ENCODE measurements at places on chromosomes 12 and 14. TPM values are rescaled to one million over a fixed set of nuclear protein-coding genes. Genes with fewer than 3 reads are reported as not detected.

DNA sequence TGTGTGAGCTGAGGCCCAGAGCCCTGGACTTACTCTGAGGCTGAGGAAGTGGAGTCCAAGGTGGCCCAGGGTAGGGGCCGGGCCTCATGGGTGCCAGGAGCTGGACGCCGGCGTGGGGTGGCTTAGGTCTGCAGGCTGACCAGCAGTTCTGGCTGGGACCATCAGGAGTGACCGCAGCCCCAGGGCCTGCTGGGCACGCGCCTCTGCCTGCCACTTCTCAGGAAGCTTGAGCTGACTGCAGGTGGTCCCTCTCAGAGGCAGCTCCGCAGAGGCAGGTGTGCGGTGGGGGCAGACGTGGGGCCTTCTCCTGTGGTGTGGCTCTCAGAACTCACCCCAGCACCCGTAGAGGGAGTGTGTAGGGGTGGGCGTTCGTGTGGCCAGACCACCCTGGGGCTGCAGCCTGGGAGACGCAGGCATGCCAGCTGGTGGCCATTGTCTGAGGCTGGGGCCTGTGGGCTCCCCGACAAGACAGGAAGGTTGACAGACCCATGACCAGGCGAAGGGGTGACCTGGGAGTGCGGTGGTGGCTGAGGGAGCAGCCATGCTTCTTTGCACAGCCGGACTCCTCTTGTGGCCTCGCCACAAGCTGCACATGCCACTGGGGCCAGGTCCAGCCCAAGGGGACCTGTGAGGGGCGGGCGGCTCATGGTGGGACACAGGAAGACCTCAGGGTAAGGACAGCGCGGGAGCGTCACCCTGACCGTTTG, 40.0 kb upstream of the TEX22 start:
- DNase-seq, result no peak

- no peak for DNase-seq
These were observed 1.2 kb downstream of the PXN start for GRCh38 chr12:120264086-120264903.

DNA sequence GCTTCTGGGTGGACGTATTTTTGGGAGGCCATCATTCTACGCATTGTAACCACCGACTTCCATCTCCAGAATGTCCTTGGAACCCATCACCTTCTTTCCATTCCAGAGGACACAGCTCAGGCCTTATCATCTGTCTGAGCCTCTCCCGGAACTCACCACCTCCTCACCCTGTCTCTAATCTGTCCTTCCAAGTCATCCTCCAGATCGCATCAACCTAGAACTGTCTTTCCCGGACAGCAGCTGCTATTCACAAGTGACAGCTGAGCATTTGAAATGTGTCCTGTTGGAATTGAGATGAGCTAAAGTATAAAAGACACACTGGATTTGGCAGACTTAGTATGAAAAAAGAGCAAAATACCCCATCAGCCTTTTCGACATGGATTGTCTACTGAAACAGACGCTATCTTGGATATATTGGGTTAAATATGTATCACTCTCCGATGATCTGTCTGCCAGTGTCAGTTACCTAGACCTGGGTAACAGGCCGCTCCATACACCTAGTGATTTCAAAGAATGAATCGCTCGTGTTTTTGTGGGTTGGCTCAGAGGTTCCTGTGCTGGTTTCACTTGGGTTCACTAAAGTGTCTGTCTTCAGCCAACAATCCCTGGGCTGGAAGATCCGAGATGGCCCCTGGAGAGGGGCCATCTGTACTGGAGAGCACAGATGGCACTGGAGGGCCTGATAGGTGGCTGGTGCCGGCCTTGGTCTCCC, 104.4 kb upstream of the RFLNA start:
- no peak for DNase-seq

- no peak for DNase-seq
These were observed 751 bp downstream of the GDF11 start for GRCh38 chr12:55743406-55744339.

DNA sequence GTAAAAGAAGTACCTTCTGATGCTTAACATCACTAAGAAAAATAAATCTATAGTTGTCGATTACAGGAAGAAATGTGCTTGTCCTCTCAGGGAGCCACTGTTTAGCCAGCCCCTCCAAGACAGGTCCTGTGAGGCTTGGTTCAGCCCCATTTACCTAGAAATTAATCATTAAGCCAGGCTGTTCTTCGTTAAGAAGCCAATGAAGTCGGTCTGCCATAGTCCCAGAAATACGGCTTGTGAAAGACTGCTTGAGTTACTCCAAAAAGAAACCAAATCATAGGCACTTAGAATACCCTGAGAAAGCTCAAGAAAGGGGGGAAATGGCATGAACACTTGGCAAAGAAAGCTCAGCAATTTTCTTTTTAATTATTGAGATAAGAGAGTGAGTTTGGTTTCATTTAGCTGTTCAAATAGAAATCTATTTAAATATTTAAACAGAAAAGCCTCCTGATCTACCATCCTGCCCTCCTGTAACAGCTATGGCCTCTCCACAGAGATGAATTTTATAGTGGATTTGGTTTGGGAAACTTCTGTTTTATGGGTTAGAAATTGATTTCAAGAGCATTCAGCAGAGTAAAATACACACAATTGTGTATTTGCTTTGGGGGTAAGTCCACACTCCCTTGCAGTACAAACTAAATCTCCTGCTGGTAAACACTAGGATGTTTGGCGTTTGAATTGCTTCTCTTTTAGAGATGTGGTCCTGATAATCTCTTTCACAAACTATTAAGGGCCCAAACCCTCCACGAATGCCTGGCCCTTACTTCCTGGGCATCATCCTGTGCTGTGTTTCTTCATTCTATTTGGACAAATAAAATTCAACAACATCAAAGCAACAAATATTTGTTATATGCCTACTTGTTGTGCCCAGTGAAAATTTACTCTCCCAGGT, 234.4 kb downstream of the SEC23A start:
- no peak for DNase-seq

DNA sequence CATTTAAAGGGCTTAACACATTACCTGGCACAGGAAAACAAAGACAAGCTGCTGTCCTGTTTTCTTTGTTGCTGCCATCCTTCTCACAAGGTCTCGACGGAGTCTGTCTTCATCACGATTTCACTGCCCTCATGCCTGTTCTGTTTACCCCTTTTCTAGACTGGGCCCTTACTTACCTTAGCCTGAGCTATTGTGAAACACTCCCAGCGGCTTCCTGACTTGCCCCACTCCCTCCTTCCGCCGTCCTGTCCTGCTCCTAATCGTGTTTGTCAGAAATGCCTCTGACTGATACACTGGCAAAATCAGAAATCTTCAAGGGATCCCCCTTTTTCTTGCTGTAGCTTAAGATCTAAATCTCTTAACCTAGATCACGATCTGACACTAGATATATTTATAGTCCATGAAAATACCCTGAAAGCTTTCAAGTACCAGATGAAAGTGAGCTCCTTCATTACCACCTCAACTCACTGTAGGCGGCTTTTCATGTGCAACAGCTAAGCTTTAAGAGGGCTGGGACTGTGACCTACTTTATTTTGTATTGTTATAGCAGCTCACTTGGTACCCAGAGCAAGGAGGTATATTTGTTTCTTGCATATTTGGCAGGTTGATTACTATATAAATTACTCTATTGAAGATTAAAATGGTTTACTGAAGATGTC, 32.1 kb downstream of the TECPR2 start:
- no peak for DNase-seq

SYNDIG1L gene
- 0.39 TPM for polyA plus RNA-seq

GRCh38 chr12:102021540-102022246, 40.1 kb downstream of the WASHC3 start:
- DNase-seq, result no peak

BCL2L14 gene
- 0.48 TPM for polyA plus RNA-seq

DNA sequence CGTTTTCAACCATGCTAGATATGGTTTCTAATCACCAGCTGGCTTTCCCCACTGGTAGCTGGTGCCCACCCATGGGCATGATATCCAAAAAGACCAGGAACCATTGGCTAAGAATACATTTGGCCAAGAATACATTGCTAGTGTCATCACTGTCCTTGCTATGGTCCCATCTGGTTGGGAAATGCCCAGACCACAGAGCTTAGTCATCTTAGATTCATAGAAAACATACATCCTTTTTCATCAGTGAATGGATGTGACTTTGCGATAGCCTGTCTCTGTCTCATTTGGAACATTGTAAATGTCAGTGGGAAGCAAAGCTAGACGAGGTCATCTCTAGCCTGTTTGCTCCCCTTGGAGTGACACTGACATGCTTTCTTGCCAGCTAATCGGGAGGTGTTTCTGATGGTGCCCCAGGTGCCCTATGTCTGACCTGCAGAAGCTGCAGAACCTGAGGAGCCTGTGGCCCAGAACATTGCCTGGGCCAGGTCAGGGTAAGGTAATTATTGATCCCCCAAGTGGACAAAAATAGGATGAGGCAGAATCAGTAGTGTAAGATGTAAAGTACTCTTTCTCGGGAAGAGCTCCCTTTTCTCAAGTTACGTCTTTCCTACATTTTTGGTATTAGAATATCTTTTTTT, 194.8 kb downstream of the SLC41A2 start:
- no peak for DNase-seq

- DNase-seq, result no peak
These were observed 29.2 kb downstream of the FBXL14 start for GRCh38 chr12:1565172-1565571.

GRCh38 chr14:104689109-104689880, at the start of gene INF2:
TSS of gene INF2 (plus strand) at chr14:104689618. CDS start at chr14:104701366, 11,748 bp downstream.
- no peak for DNase-seq

GRCh38 chr14:90608281-90608680, 207.9 kb downstream of the TTC7B start:
- DNase-seq, result no peak

LPAR5 gene
- polyA plus RNA-seq, result 1.8 TPM

DNA sequence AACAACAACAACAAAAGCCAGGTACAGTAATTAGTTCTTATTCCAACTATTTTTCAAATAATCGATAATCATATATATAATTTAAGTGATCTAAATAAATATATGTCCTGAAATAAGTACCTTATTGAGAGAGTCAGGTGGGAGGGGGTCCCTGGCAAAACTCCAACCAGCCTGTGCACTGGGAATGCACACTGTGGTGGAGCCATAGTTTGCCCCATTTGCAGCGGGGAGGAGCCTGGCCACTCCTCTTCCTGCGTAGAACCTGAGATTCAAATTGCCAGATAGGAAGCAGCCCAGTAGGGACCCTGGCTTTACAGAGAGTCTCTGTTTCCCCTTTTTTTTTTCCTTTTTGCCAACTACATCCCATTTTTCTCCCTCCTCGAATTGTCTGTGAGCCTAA, 26.4 kb downstream of the CPNE8 start:
- DNase-seq, result no peak

CISTR gene
- polyA plus RNA-seq, result 0.22 TPM

GRCh38 chr14:50941151-50941550, 3.1 kb downstream of the PYGL start:
- no peak for DNase-seq

DNA sequence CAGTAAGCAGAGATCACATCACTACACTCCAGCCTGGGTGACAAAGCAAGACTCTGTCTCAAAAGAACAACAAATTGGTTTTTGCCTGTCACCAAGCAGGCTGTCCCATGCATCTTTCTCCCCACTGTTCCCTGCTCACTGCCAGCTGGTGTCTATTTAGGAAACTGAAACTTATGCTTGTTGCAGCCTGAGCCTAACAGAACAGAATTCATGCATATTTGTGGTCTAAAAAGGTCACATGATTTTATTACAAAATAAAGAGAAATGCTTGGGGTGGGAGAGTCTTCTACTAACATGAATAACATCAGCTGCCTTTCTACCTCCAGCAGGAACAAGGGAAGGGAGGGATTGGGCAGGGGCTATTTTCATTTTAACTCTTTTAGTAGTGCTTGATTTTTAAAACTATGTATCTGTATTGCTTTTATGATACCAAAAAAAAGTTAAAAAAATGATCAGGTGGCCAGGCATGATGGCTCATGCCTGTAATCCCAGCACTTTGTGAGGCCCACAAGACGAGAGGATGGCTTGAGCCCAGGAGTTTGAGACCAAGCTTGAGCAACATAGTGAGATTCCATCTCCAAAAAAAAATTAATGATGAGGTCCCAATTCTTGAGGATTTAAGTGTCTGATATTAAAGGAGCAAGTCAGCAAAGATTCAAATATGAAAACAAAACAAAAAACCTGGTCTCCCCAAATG, 923 bp downstream of the STAT2 start:
- DNase-seq, result no peak

DNA sequence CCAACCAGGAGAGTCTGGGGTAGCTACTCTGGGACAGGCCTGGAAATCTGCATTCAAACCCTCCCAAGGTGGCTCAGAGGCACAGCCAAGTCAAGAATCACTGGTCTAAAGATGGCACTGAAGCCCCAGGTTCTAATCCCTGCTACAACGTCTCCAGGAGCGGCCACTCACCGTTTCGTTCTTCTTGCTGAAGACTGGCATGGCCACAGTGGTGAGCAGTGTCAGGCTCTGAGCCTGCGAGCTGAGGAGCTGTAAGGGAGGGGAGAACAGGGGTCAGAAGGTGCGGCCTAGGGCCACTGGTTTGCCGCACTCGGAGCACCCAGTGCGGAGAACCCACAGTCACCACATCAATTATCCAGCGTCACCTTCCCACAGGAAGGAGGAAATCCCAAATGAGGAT, 38.8 kb downstream of the CACNA2D4 start:
- DNase-seq, result no peak

HAL gene
- 0.39 TPM for polyA plus RNA-seq

- DNase-seq, result no peak
These were observed 100.3 kb downstream of the LIN7A start for GRCh38 chr12:80837342-80837978.

DNA sequence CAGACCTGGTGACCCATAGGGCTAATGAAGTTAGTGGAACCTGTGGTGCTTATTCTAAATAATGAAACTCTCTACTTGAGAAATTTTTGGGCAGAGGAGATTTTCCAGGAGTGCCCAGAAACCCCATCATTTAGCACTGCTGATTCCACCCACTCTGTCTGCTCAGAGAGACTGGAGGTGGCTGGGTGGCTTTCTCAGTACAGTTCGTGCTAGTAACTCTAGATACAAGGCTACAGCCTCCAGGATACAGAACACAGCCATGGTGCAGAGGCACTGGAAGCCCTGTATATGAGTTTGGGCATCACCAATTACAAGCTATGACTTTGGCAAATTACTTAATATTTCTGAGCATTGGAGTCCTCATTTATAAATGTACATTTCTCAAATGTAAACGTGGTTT, 32.4 kb downstream of the CCDC177 start:
- DNase-seq, result no peak

DNA sequence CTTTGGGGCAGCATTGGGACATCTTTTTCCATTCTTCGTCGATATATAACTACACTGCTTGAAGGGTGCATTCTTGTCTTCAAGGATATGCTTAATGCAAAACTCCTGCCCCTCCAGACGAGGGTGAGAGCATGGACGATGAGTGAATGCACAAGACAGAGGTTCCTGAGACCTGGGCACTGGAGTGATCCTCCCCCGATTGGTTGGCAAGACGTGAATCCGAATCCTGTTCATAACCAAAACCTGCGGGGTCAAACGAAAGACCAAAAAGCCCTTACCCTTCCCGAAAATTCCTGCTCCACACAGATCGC, 684 bp downstream of the KANSL2 start:
- peak; percentile 6 for DNase-seq

GRCh38 chr12:2341871-2342270, 289.1 kb downstream of the CACNA1C start:
- DNase-seq, result no peak

- no peak for DNase-seq
These were observed 97.1 kb downstream of the MYF5 start for GRCh38 chr12:80813820-80814219.
